Large intestine (tissue), 12 donors: ENCODE measurements at places on chromosomes 4 and X. TPM values are rescaled to one million over a fixed set of nuclear protein-coding genes. Genes with fewer than 3 reads are reported as not detected.

DNA sequence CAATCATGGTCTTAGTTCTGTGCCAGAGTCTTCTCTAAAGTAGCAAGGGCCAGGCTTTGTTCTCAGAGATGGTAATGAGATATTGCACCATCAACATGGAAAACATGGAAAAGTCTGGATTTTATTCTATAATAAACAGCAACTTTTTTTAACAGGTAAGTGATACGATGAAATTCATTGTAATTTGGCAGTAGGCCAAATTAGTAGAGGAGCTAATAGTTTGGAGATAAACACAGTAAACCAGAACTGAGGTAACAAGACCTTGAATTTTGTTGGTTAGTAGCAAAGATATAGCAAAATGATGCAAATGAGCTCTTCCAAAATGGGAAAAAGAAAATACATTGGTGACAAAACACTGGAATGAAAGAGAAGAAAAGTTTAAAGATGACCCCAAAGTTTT is 126.6 kb downstream of the TET2 start:
- DNase-seq, result no peak

DNA sequence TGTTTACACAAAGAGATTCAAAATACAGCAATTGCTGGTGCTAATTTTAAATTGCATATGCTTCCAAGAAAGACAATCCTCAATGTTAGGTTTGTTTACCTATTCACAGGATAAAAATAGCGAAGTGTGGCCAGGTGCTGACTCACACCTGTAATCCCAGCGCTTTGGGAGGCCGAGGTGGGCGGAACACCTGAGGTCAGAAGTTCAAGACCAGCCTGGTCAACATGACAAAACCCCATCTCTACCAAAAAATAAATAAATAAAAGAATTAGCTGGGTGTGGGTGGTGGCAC is 77.7 kb downstream of the OPHN1 start:
- no peak for DNase-seq

GRCh38 chr4:113677325-113677724 is 84.2 kb downstream of the CAMK2D start:
- DNase-seq, result no peak

DNA sequence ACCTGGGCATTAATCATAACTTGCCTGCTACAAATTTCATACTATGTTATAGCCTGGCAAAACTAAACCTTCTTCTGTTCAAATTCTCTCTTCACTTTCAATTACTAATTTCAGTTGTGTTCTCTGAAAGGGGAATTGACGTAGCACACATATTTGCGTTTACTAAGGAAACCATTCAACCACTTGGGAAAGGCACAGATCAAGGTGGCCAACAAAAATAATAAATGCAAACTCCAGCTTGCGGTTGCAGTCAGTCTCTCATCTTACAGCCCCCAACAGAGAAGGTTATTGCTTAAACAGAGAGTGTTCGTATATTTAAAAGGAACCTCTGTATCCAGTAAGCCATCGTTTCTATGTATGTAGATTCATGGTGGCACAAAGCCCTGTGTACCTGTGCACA is 4.0 kb downstream of the SRPX start:
- DNase-seq, result no peak

The F8A2 gene
- polyA plus RNA-seq, result not detected

The ARL13A gene
- polyA plus RNA-seq, result 0.21 TPM
